SJSA1 (cell line): ENCODE measurements at places on chromosomes 2 and 18. TPM values are rescaled to one million over a fixed set of nuclear protein-coding genes. Genes with fewer than 3 reads are reported as not detected.
A peak's percentile ranks its signal among the peaks of the same experiment; 100 is the strongest.

Gene DYSF
- total RNA-seq = 12.1 and 17.2 TPM in 2 replicates

Gene ST6GAL2
- total RNA-seq = not detected in 2 replicates

Gene ALK
- not detected in 2 replicates for total RNA-seq

DNA sequence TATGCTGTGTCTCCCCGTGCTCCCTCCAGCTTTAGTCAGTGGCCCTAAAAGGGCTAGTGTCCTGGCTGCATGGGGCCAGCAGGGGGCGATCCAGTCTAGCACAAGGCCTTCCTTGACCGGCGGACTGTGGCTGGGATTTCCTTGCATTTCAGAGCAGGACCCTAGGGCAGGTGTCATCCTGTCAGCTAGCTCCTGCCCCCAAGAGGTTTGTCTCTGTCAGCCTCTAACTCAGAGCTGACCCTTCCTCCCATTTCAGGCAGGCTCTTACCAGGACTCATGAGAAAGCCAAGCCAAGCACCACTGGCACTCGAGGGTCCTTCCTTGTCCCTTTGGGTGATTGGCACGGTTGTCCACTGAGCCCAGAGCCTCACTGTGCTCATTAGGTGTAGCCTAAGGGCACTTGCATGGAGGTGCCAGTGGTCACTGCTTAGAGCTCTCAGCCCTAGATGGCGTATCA, 140.3 kb downstream of the RPIA start:
- H3K4me3 ChIP-seq = no peak overlapping the region
- H3K27ac ChIP-seq = no peak overlapping the region
- no peaks in the 10 kb centered on the region for H3K27me3 ChIP-seq
- DNase-seq = no peak
- H3K36me3 ChIP-seq = no peaks in the 10 kb centered on the region
- no peaks in the 10 kb centered on the region for H3K4me1 ChIP-seq

- H3K4me1 ChIP-seq = peaks cover 34% of the 10 kb centered on the region
- H3K4me3 ChIP-seq = peak overlapping the region; percentile 43
- peaks cover 24% of the 10 kb centered on the region for H3K27me3 ChIP-seq
- no peaks in the 10 kb centered on the region for H3K36me3 ChIP-seq
- DNase-seq = no peak
- H3K27ac ChIP-seq = no peak overlapping the region
These were observed 821 bp upstream of the EPHA4 start for GRCh38 chr2:221572821-221573429.

- peak overlapping the region; percentile 49 for H3K4me3 ChIP-seq
- peak; percentile 39 for DNase-seq
- peaks cover 15% of the 10 kb centered on the region for H3K27me3 ChIP-seq
- no peak overlapping the region for H3K27ac ChIP-seq
- H3K4me1 ChIP-seq = peaks cover 22% of the 10 kb centered on the region
These were observed 82.3 kb upstream of the LDLRAD4 start for GRCh38 chr18:13136056-13136903.
